ENCODE measurements at places on chromosomes 3 and 15.
A peak's percentile ranks its signal among the peaks of the same experiment; 100 is the strongest.

- DNase-seq = no peak
Measured at GRCh38 chr3:78941587-78941986, 826.2 kb downstream of the ROBO1 start.

- no peak for DNase-seq
Measured at GRCh38 chr15:80204231-80204630, 47.8 kb downstream of the CTXND1 start.

DNA sequence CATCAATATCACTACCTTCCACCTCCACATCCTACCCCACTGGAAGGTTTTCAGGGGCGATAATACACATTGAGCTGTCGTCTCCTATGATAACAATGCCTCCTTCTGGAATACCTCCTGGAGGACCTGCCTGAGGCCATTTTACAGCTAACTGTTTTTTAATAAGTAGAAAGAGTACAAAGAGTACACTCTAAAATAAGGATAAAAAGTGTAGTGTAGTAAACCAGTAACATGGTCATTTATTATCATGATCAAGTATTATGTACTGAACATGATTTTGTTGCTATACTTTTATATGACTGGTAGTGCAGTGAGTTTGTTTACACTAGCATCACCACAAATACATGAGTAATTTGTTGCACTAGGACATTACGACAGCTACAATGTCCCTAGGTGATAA lies 46.6 kb upstream of the SSR3 start:
- no peak for DNase-seq

GRCh38 chr15:58632789-58633188 lies 116.7 kb downstream of the ADAM10 start:
- DNase-seq = no peak

GRCh38 chr3:120561251-120562045 lies 34.7 kb upstream of the NDUFB4 start:
- DNase-seq = peak; percentile 45

GRCh38 chr15:42151736-42152135 lies 4.7 kb downstream of the PLA2G4F start:
- no peak for DNase-seq

- DNase-seq = no peak
Measured at GRCh38 chr15:89575656-89576416, 567 bp downstream of the TICRR start.

GRCh38 chr3:178291574-178292370 lies 244.5 kb upstream of the KCNMB2 start:
- no peak for DNase-seq

DNA sequence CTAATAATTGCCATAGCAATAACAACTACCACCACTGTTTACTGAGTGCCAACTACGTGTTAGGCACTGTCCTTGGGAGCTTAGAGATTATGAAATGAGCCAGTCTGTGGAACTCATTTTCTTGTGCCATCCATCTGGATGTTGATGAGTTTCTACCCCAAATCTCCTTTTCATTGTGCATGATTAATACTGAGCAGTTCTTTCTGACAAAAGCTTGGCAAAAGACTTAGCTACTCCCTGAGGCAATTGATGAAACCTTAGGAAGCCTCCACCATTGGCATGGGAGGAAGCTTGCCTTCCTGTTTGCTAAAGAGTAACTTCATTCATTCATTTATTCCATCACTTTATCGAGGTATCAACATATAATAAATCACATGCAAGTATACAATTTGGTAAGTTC lies 39.8 kb downstream of the PRICKLE2 start:
- no peak for DNase-seq

GRCh38 chr3:43162230-43163084 lies 56.6 kb upstream of the POMGNT2 start:
- DNase-seq = no peak

DNA sequence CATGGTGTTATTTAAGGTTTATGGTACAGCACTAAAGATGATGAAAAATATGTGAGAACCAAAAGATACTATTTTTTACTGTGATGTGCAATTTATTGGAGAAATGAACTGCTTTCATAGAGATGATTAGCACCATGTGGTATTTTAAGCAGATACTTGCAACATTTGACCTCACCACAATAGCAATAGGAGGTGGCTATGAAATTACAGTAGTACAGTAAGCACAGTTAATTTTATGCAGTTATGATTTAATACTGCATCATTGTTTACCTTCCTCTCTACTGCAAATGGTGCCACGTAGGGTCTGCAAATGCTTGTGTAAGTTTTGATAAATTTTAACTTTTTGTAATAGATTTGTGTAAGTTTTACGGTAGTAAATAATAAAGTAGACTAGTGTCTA lies 14.0 kb downstream of the PYGO1 start:
- no peak for DNase-seq

DNA sequence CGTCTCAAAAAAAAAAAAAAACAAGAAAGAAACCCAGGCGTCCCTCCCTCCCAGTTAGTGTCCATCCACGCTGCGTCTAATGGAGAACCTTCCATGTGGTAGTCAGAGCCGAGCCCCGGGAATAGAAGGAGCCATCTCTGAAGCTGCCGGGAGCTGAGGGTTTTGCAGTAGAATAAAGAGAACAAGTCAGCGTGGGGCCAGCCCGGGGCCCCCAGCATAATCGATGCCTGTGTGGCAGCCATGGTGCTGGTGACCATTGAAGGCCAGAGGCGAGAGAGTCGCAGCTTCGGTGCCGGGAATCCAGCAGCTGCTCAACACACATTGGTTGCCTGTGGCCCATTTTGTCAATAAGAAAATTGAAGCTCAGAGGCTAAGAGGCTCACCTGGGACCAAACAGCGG lies 151.7 kb downstream of the CHSY1 start:
- DNase-seq = no peak

- DNase-seq = no peak
Measured at GRCh38 chr3:181880331-181880730, 168.6 kb downstream of the SOX2 start.

GRCh38 chr3:46416125-46416810 lies 9.2 kb downstream of the CCRL2 start:
- DNase-seq = no peak

GRCh38 chr15:79007066-79007465 lies 62.2 kb upstream of the CTSH start:
- DNase-seq = no peak

DNA sequence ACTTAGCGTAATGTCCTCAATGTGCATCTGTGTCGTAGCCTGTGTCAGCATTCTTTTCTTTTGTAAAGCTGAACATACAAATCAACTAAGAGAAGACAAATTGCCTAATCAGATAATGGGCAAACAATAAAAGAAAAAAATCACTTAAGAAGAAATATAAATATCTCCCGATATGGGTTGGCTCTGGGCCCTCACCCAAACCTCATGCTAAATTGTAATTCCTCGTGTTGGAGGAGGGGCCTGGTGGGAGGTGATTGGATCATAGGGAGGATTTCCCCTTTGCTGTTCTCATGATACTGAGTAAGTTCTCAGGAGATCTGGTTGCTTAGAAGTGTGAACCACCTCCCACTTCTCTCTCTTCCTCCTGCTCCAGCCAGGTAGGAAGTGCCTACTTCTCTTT lies 285.0 kb upstream of the LYSMD4 start:
- no peak for DNase-seq

DNA sequence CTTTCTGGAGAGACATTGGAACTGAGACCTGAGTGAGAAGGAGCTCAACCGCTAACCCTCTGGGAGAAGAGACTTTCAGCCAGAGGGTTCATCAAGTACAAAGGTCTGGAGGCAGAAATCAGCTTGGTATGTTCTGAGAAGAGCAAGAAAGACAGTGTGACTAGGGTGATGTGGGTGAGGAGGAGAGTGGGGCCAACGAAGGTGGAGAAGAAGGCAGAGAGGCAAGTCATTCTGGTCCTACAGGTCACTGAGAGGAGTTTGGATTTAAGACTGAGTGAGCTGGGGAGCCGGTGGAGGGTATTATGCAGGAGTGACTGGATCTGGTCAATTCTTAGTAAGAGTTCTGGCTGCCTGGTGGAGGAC lies 12.2 kb downstream of the XIRP1 start:
- no peak for DNase-seq

- no peak for DNase-seq
Measured at GRCh38 chr15:70799667-70800450, 36.5 kb upstream of the UACA start.

Data from stimulated activated CD8-positive, alpha-beta memory T cell treated with anti-CD3 and anti-CD28 coated beads, Interleukin-2, amount 100 ng/mL, for 1 hour (primary cell).